ENCODE measurements at places on chromosomes 13 and 19.

- DNase-seq, result no peak
Measured at GRCh38 chr13:20303636-20304035, 71.5 kb upstream of the GJB6 start.

DNA sequence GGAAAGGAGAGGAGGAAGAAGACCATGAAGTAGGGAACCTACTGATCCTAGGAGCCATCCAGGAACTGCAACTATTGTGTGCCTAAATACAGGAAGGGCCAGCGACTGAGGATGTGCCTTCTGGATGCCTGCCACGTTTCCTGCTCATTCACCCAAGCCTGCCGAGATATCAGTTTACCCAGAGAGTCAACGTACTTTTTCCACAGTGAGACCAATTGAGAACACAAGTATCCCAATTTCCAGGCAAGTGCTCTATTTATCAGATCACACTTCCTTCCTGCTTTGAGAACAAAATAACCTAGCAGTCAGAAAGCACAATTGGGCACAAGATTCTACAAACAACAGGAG is 122.4 kb downstream of the AKAP11 start:
- DNase-seq, result no peak

DNA sequence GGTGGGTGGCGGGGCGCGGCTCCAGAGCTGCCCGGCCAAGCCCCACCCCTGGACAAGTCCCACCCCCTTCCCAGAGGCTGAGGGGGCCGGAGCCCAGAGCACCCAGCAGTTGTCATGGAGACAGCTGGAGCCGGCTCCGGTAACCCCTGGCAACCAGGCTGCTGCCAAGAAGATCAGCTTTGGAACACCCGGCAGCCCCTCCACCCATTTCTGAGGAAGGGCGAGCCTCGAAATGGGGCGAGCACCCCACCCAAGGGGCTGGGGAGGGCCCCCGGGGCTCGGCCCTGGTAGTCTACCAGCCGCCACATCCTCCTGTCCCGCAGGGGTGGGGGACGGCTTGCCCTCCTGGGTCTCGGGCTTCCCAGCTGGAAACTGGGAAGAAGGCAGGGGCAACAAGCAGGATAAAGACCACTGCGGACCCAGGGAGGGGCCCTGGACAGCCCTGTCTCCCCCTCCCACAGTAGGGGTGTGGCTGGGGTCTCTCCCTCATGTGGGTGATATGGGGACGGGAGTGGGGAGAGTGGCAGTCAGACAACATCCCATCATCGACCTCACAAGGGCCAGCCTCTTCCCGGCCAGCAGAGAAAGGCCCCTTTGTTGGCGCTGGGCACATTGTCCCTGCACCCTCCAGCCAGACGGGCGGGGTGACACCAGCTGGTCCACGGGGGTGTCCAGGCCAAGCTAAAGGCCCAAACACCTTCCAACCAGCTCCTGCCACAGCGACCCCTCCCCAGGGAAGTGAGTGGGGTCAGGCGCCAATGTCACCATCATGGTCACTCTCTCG is 1.5 kb downstream of the CERS1 start:
- no peak for DNase-seq

DNA sequence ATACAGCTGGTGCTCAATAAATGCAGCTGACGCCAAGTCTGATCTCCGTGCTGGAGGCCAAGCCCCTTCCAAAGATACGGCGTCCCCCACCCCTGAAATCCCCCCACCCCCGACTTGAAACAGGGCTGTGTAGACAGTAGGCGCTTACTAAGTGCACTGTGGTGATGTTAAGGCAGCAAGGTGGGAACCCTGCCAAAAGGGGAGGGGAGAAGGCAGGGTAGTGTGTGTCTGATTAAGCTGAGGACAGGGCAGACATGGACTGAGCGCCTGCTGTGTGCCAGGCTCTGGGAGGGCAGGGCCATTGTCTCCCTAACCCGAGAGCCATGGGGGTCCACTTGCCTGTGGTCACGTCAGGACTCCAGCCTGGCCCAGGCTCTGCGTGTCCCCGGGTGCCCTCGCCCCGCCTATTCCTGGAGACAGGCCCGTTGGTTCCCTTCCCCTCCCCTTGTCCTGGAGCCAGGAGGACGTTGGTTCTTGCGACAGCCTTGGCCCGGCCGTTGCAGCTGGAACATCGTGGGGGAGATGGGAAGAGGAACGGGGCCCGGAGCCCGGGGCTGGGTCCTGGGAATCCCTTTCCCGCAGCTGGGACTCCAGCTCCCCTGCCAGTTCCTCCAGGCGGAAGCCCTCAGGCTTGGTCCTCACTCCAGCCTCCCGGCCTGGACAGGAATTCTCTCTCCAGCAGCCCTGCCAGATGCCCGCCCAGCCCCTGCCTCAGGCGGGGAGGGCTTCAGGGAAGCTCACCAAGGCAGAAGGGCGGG is 1.7 kb upstream of the ELANE start:
- no peak for DNase-seq

DNA sequence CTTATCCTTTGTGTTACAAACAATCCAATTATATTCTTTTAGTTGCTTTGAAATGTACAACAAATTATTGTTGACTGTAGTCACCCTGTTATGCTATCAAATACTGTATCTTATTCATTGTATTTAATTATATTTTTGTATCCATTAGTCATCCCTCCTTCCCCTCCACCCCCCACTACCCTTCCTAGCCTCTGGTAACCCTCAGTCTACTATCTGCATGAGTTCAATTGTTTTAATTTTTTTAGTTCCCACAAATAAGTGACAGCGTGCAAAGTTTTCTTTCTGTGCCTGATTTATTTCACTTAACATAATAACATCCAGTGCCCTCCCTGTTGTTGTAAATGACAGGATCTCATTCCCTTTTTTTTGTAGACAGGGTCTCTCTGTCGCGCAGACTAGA is 4.5 kb downstream of the SAE1 start:
- DNase-seq, result no peak

DNA sequence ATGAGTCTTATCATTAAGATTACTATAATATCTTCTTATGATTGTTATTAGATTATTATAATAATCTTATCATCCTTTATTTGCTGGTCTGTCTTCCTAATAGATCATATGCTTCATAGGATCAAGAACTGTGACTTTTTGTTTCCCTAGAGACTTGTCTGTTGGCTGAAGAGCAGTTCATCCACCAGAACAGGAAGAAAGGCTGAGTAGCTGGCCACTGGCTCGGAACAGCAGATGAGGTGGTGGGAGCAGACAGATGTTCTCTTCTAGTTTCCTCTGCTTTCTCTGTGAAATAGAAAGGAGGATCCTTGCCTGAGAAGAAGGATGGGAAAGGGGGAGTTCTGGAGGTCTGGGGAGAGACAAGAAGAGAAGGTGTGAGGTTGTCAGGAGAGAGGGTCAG is 120.0 kb downstream of the CCNA1 start:
- DNase-seq, result no peak

- no peak for DNase-seq
Measured at GRCh38 chr19:866769-867300, 7.4 kb downstream of the CFD start.

- peak; percentile 2 for DNase-seq
Measured at GRCh38 chr19:37007587-37008220, 70.5 kb upstream of the ZNF420 start.

DNA sequence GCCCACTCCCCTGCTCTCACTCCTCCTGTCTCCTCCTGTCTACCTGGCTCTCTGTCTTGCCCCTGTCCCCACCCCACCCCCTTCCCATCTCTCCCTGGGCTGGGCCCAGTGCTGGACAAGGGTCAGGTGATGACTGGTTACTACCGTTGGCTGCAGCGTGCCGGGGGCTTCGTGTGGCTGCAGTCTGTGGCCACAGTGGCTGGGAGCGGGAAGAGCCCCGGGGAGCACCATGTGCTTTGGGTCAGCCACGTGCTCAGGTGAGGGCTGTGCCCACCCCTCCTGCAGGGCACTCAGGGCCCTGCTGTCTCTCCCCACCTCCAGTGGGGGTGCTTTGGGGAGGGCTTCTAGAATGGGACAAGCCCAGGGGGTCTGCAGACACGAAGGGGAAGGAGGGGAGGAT is 7.6 kb downstream of the TMEM160 start:
- DNase-seq, result no peak

GRCh38 chr13:20544201-20544923 is 18.7 kb upstream of the CRYL1 start:
- no peak for DNase-seq

GRCh38 chr13:63024458-63024857 is 1608.8 kb upstream of the PCDH20 start:
- no peak for DNase-seq

- DNase-seq, result no peak
Measured at GRCh38 chr13:110062077-110062776, 244.7 kb downstream of the COL4A1 start.

GRCh38 chr13:35714121-35714520 is 237.6 kb upstream of the MAB21L1 start:
- no peak for DNase-seq

GRCh38 chr19:604355-604754 is 14.7 kb downstream of the HCN2 start:
- no peak for DNase-seq

GRCh38 chr13:25085125-25085742 is 10.7 kb upstream of the PABPC3 start:
- DNase-seq, result no peak

- no peak for DNase-seq
Measured at GRCh38 chr13:46389457-46390451, 2.7 kb upstream of the RUBCNL start.

DNA sequence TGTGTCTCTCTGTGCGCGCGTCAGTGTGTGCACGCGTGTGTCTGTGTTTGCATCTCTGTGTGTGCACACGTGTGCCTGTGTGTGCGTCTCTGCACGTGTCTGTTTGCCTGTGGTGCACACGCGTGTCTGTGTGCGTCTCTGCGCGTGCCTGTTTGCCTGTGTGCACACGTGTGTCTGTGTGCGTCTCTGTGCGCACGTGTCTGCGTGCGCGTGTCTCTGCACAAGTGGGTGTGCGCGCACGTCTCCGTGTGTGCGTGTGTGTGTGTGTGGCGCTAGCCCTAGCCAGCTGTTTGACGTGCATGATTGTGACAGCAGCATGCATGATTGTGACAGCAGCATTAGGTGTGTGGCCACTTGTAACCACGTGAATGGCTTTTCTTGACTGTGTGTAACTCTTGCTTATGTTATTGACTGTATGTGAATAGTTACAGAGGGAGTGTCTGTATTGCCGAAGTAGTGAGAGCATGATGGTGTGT is 31.1 kb downstream of the ZNF146 start:
- DNase-seq, result no peak

DNA sequence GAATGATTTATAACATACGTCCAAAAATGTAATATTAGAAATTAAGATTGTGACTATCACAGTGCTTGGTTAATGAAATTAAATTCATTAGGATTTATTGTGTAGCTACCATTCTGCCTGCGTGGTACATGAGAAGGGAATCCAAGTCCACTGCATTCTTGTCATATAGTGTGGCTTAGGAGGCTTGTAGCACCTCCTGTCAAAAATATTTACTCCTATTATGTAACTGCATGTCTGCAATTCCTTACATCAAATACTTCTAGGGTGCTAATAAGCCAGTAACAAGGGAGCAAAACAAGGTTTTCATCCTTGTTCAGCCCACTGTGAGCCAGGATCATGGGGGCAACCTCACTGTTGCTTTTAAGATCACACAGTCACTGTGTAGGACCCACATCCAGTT is 199.0 kb downstream of the SLC7A1 start:
- DNase-seq, result no peak

GRCh38 chr19:3323026-3323425 is 43.4 kb upstream of the NFIC start:
- DNase-seq, result no peak

DNA sequence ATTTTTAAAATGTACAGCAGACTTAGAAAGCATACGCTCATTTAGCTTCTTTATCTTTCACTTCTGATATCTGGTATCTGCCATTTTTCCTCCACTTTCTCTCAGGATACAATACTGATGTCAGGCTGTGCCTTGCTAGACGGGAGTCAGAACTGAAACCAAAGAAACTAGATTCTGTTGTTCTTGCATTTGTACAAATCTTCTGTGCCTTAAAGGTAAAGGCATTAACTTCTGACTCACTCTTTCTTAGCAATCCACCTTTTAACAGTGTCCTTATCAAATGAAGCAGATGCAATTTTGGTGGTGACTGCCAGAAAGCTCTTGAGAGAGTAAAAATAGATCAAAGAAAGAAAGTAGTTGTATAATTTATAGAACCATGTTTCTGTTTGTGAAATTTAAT is 370.4 kb downstream of the PCDH20 start:
- DNase-seq, result no peak

GRCh38 chr13:26494571-26495195 is 62.8 kb upstream of the WASF3 start:
- no peak for DNase-seq

- DNase-seq, result no peak
Measured at GRCh38 chr13:49248622-49249002, 887 bp downstream of the CDADC1 start.

- no peak for DNase-seq
Measured at GRCh38 chr13:51246418-51247277, 24.4 kb downstream of the FAM124A start.

GRCh38 chr13:31674051-31674450 is 65.3 kb upstream of the RXFP2 start:
- DNase-seq, result no peak

DNA sequence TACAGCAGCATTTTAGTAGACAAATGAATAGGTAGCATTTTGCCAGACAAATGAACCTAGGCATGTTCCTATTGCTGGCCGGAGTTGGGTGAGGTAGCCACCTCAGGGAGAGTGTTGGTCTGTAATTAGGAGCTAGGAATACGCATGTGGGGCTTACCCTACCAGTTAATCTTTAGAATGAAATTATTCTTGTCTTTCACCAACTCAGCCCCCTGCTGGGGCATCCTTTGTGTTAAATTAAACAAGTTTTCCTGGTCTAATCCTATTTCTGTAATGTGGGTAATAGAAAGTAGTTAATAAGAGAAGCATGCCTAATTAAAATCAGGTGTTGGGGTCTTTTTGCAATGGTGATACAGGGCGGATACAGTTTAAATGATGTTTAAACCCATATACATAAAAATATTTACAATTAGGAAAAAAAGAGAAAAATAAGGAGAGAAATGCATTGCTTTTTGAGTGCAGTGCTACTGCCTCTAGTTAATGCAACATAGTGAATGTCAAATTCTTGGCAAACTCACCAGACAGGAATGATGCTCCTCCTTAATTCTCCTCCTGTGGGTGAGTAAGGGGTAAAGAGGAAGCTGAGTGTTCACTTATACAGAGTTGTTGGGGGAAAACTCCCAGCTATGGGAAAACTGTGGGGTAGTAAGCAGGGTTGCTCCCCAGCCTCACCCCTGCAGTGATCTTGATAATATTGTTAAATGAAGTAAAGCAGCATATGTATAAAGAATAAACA is 276.4 kb upstream of the EDNRB start:
- DNase-seq, result no peak

DNA sequence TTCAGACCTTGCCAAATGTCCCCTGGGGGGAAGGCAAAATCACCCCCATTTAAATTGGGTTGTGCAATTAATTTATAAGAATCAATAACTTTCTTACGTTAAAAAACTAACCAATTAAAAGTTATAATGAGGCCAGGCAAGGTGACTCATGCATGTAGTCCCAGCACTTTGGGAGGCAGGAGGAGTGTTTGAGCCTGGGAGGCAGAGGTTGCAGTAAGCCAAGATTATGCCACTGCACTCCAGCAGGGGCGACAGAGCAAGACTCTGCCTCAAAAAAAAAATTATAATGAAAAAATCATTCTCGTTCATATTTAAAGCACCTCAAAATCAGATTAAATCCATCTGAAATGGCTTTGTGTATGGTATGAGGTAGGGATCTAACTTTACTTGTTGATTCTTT is 18.4 kb upstream of the SIGLEC14 start:
- no peak for DNase-seq

- DNase-seq, result no peak
Measured at GRCh38 chr19:33241091-33241529, 15.5 kb upstream of the SLC7A10 start.

Data from stimulated activated CD8-positive, alpha-beta memory T cell treated with anti-CD3 and anti-CD28 coated beads, Interleukin-7, amount 100 ng/mL, for 1 hour (primary cell).